ENCODE measurements at places on chromosomes 5 and 9. TPM values are rescaled to one million over a fixed set of nuclear protein-coding genes. Genes with fewer than 3 reads are reported as not detected.

The FGF10 gene
- 0.16 TPM for total RNA-seq

The HDAC3 gene
- total RNA-seq = 74.1 TPM

The C5orf58 gene
- total RNA-seq = not detected

The LECT2 gene
- total RNA-seq = not detected

The ABO gene
- total RNA-seq = not detected

The MLANA gene
- total RNA-seq = not detected

The PIP5KL1 gene
- total RNA-seq = 1.6 TPM

The SYK gene
- total RNA-seq = not detected

The TSSK1B gene
- total RNA-seq = not detected

The PFN3 gene
- not detected for total RNA-seq

The ADCY2 gene
- 0.10 TPM for total RNA-seq

The ARL10 gene
- total RNA-seq = not detected

The HMCN2 gene
- 0.05 TPM for total RNA-seq

The RANBP3L gene
- total RNA-seq = not detected

The FAM153A gene
- not detected for total RNA-seq

The CARTPT gene
- total RNA-seq = not detected

The CCIN gene
- 0.34 TPM for total RNA-seq

The C9orf153 gene
- total RNA-seq = not detected

The SCGB3A1 gene
- not detected for total RNA-seq

The MAP3K1 gene
- total RNA-seq = 14.5 TPM

The SPATA31A1 gene
- not detected for total RNA-seq

The NKD2 gene
- total RNA-seq = not detected

The C9 gene
- not detected for total RNA-seq

The PCDHA12 gene
- 3.8 TPM for total RNA-seq

The GHR gene
- total RNA-seq = 1.1 TPM

The HINT1 gene
- 540 TPM for total RNA-seq

The AGXT2 gene
- not detected for total RNA-seq

The FABP6 gene
- 1.5 TPM for total RNA-seq

The CYSRT1 gene
- total RNA-seq = 5.1 TPM

The FGFR4 gene
- 9.1 TPM for total RNA-seq

The SEMA5A gene
- total RNA-seq = 12.0 TPM

The NR2F1-AS1 gene
- 24.4 TPM for total RNA-seq

The SMIM33 gene
- not detected for total RNA-seq

The HTR1A gene
- total RNA-seq = not detected

The GALNT12 gene
- 5.4 TPM for total RNA-seq

The C8G gene
- not detected for total RNA-seq

The GKAP1 gene
- 5.7 TPM for total RNA-seq

The OMD gene
- total RNA-seq = not detected

The EIF4E1B gene
- total RNA-seq = not detected

The PNPLA7 gene
- 0.36 TPM for total RNA-seq

The OR1J2 gene
- not detected for total RNA-seq

The SARDH gene
- total RNA-seq = 30.5 TPM

The FRMD3 gene
- total RNA-seq = 0.96 TPM

The WDR31 gene
- 0.60 TPM for total RNA-seq

The MAP1B gene
- 137 TPM for total RNA-seq

The NCS1 gene
- total RNA-seq = 42.6 TPM

The PRRX2 gene
- not detected for total RNA-seq

The KIF24 gene
- total RNA-seq = 11.5 TPM

The EDIL3 gene
- 75.7 TPM for total RNA-seq

The ST8SIA4 gene
- 0.07 TPM for total RNA-seq

The PCDHA9 gene
- total RNA-seq = 0.07 TPM

The ANKRD31 gene
- not detected for total RNA-seq

The ZBTB34 gene
- total RNA-seq = 5.0 TPM

The HDHD3 gene
- total RNA-seq = 19.2 TPM

Data from A172 (cell line).